ENCODE measurements at places on chromosomes 5 and 9.

DNA sequence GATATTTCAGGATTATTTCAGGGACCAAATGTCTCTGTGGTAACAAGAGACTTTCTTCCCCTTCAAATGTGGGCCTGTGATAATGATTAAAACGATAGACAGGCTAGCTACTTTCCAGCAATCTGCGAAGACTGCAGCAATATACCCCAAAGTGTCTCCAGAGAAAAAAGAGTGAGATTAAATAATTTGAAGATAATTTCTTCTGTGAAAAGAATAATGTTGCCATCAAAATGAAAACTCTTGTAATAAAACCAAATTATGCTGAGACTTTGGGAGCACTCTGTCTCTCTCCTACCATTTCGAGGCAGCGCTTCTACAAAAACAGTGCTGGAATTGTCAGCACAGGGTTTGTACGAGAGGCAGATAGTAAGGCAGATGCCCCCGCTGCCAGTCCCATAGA is 104.2 kb upstream of the SPOCK1 start:
- no peak for DNase-seq

DNA sequence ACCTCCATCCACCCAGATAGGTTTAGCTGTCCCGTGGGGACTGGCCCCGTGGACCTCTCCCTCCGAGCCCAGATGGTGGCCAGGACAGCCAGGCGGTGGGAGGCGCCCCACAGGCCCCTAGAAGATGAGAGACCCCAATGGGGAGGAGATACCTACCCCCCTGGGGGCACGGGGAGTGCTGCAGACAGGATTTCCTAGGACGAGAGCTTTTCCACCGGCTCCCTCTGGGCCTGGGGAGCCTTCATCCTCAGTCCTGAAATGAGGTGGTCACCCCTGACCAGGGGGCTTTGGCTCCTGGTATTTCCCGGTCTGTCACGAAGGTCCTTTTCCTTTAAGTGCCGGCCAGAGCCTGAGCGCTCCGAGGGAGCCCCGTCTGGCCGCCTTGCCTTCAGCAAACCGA is 46.8 kb downstream of the MRPL36 start:
- no peak for DNase-seq

GRCh38 chr9:108085294-108085693 is 595.7 kb upstream of the KLF4 start:
- no peak for DNase-seq

DNA sequence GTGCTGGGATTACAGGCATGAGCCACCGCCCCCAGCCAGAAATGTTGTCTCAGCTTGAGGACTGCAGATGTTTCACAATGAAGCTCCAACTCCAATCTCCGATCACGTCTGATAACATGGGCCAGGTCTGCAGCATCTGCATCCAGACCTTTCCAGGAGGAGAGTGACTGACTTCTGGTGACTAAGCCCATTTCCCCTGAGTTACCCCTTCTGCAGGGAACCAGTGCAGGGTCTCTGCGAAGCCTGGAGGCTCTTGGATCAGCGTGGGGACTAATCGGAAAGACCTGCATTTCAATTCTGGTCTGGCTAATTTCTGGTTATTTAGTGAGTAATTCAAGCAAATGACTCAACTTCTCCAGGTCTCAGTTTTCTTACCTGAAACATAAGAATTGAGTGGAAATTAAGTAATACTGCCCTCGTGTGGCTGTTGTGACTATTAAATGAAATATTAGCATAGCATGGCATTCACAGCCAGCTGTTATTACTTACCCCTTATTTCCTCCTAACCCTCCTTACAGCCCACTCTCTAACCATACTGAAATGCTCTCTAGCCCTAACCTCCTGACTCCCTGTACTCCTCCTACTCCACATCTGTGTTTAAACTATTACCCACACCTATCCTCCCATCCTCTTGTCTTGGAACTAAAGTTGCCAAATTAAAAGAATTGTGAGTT is 2.2 kb upstream of the GNPDA1 start:
- DNase-seq: peak; percentile 69

GRCh38 chr5:66197764-66198405 is 53.8 kb downstream of the SREK1 start:
- DNase-seq: peak; percentile 13

DNA sequence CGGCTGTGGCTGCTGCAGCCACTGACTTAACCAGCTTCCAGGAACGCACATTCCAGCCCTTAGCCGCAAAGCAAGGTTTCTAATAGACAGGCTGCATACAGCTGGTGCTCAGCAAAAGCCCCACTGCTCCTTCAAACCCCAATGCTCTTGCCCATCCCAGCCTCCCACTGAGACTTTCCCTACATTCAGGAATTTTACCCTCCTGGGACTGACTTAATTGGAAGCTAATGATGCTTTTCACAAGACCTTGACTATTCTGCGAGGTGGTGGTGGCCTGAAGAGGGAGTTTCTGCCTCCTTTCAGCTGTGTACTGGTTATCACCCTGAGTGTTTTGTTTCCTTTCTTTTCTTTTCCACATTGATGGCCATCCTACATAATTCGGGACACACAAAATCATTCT is 164.9 kb upstream of the IRX1 start:
- DNase-seq: no peak

Data from iris pigment epithelial cell (primary cell).